ENCODE measurements at places on chromosomes 5 and 9. TPM values are rescaled to one million over a fixed set of nuclear protein-coding genes. Genes with fewer than 3 reads are reported as not detected.

SPATA31C1 gene
- not detected for total RNA-seq

PRDM9 gene
- not detected for total RNA-seq

TUSC1 gene
- total RNA-seq, result 12.2 TPM

NR6A1 gene
- total RNA-seq, result under 0.01 TPM

TMOD1 gene
- 0.97 TPM for total RNA-seq

TMEM250 gene
- 39.7 TPM for total RNA-seq

CRB2 gene
- under 0.01 TPM for total RNA-seq

MXD3 gene
- total RNA-seq, result 9.1 TPM

NUTM2F gene
- not detected for total RNA-seq

SIL1 gene
- total RNA-seq, result 57.0 TPM

TSTD2 gene
- 15.1 TPM for total RNA-seq

HAND1 gene
- total RNA-seq, result not detected

LRRC70 gene
- total RNA-seq, result 1.3 TPM

TAF11L10 gene
- total RNA-seq, result not detected

SNCAIP gene
- 19.0 TPM for total RNA-seq

ITK gene
- 1.3 TPM for total RNA-seq

GABRA6 gene
- not detected for total RNA-seq

MEGF9 gene
- total RNA-seq, result 5.5 TPM

FRMD3 gene
- 0.86 TPM for total RNA-seq

TERT gene
- not detected for total RNA-seq

ARHGEF28 gene
- total RNA-seq, result 40.2 TPM

CDH18 gene
- total RNA-seq, result under 0.01 TPM

DIPK1B gene
- 0.43 TPM for total RNA-seq

IFNA13 gene
- total RNA-seq, result not detected

CNTFR gene
- not detected for total RNA-seq

ZNF483 gene
- 5.6 TPM for total RNA-seq

FBP2 gene
- total RNA-seq, result not detected

DENND1A gene
- total RNA-seq, result 22.9 TPM

PCDHGB2 gene
- total RNA-seq, result 2.3 TPM

BOD1 gene
- 66.0 TPM for total RNA-seq

CENPH gene
- 11.9 TPM for total RNA-seq

ANKRD31 gene
- total RNA-seq, result under 0.01 TPM

LCN12 gene
- total RNA-seq, result not detected

PCDHB2 gene
- total RNA-seq, result 0.32 TPM

NFIB gene
- total RNA-seq, result 5.8 TPM

ARAP3 gene
- 7.7 TPM for total RNA-seq

NUP188 gene
- 48.0 TPM for total RNA-seq
